ENCODE measurements at places on chromosomes 7 and 10.

GRCh38 chr7:37683246-37684120 lies at the start of gene GPR141:
GPR141 (plus strand) TSS chr7:37683766; CDS start chr7:37740394, 56,628 bp downstream.
- DNase-seq, result no peak

GRCh38 chr7:77415823-77416620 lies at the start of gene GSAP:
GSAP (minus strand) TSS chr7:77416349; CDS start chr7:77416321, 28 bp downstream.
- DNase-seq, result peak; percentile 36

GRCh38 chr10:84493951-84494848 lies 165.8 kb downstream of the CCSER2 start:
- DNase-seq, result no peak

DNA sequence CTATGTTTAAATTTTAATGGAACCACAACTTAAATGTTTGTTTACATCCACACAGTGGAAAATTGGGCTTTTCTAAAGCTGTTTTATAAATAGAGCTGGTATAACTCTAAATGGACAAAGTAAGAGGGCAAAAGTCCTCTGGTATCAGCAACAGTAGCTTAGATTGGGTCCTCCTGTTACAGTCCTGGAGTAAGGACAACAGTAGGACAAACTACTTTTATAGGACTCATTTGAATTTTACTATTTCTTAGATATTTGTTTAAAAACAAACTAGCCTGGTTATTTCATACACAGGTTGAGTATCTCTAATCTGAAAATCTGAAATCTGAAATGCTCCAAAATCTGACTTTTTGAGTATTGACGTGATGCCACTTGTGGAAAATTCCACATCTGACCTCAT lies 8.4 kb downstream of the VCL start:
- no peak for DNase-seq

GRCh38 chr7:14289957-14290356 lies 300.5 kb upstream of the ETV1 start:
- DNase-seq, result no peak

DNA sequence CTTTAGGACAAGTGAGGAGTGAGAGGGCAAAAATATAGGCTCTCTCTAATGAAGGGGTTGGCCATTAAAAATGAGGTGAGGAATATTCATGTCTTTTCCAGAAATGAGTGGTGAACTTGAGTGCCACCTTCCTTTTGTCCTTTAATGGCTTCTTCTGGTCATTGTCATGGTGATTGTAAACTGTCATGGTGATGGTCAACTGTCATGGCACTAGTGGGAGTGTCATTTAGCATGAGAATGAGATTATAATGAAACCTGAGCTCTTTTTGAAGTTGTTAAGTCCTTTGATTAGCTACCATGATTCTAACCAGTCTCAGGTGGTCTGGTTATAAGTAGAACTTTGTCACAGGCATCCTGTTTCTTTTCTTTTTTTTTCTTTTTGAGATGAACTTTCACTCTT lies 524.4 kb downstream of the NEBL start:
- no peak for DNase-seq

DNA sequence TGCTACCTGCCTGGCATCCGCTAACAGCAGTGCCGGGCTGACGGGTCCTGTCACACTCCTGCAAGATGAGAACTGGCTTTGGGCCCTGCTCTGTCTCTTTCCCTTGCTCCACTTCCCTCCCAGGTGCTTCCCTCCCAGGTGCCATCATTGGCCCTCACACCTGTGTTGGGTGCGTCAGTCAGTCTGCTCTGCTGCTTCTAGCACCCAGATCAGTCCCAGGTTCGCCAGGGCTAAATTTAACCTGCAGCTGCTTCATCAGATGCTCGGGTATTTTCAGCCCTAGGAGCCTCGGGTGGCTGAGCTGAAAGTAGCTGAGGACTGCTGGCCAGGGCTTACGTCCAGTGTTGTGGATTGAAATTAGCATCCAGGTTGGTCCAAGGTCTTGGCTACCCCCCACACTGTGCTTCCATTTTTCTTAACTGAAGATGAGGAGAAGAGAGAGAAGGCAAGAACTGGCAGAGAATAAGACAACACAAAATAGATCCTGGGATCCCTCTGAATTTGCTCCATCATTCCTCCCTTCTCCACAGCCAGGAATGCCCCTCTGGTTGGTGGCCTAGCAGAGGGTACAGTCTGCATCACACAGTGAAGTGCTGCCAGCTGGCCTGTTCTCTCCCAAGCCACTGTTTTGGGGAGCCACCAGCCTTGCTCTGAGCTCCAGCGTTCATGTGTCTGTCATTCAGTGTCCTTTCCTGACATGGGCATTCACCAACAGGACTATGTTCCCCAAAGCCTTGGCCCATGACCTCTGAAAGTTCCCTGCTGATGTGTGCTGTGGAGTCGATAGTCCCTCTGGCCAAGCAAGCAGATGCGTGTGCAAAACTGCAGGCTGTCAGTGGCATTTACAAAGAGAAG lies 65.9 kb upstream of the SYPL1 start:
- DNase-seq, result no peak

GRCh38 chr10:23656735-23657134 lies 217.9 kb downstream of the OTUD1 start:
- no peak for DNase-seq

- no peak for DNase-seq
Measured at GRCh38 chr10:64507651-64508028, 986.4 kb downstream of the REEP3 start.

DNA sequence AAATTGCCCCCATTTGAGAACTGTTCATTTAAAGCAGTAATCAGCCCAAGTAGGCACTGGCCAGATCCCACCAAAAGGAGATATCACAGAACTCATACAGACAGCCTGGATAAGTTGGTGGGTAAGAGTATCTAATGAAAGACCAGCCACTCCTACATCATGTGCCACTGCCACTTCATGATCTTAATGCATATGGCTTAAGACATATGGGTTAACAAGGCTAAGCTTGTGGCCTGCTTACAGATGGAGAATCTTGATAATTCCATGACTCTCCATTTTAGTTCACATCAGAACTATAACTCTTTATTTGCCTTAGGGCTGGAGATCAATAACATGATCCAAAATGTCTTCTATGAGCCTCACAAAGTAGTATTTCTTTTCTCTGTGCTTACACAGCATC lies 6.8 kb upstream of the IFIT1B start:
- no peak for DNase-seq

DNA sequence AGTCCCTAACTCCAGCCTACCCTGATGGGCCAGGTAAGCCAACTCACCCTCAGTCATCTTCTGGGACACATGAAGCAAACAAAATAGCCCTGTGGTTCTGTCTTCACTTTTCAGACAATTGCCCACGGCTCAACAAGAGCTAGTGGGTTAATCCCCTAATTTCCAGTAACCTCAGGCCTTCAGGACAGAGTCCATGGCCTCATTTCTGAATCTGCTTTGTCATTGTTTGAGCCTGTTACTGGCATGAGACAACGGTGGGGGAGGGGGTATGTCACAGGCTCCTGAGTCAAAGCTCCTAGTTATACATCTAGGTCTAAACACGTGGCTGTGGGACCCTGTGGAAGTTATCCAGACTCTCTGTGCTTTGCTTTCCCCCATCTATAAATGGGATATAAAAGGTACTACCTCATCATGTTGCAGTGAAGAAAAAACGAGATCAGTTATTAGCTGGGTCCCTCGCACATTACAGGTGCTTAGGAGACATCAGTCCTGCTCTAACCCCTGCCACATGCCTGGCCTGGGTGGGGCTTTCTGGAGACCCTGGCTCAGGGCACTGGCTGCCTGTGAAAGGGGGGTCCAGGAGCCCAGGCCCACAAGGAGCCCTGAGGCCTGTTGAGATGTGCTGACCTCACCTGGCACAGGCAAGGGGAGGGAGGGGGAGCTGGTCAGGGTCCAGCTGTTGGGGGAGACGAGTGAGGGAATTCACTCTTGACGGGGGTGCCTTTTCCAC lies 16.5 kb downstream of the MAT1A start:
- no peak for DNase-seq

DNA sequence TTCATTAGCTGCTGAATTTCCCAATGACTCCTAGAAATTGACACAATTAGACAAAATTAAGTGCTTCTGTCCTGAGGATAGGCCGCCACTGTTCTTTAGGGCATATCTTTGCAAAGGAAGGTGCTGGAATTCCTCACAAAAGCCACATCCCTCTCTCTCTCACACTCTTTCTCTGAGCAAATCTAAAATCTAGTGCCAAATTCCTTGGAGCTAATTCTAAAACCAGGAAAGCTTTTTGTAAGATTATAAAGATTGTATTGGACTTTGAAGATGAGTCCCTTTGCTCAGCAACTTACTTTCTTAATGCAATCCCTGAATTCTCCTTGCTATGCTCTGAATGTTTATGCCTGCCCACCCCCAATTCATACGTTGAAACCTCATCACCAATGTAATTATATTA lies 288.9 kb downstream of the KCNMA1 start:
- no peak for DNase-seq

GRCh38 chr10:2861632-2862210 lies 205.6 kb upstream of the PFKP start:
- DNase-seq, result no peak

GRCh38 chr10:52145636-52146035 lies 168.4 kb upstream of the DKK1 start:
- no peak for DNase-seq

- DNase-seq, result no peak
Measured at GRCh38 chr7:128963327-128963757, 25.6 kb downstream of the IRF5 start.

DNA sequence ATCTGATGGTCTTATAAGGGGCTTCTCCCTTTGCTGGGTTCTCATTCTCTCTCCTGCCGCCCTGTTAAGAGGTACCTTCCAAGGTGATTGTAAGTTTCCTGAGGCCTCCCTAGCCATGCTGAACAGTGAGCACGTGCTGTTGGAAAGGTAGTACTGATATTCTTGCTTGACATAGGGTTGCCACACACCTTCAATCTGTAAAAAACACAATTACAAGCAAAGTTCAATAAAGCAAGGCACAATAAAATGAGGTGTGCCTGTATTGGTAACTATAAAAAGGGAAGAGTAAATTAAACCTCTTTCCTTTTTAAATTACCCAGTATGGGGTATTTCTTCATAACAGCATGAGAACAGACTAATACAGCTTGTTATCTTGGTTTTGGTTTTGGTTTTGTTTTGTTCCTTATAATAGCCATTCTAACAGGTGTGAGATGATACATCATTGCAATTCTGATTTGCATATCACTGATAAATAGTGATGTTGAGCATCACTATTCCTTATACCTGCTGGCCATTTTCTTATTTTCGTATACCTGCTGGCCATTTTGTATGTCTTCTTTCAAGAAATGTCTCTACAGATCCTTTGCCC lies 164.9 kb upstream of the TRIM24 start:
- DNase-seq, result no peak

- no peak for DNase-seq
Measured at GRCh38 chr7:128030654-128031611, at the start of gene LRRC4. LRRC4 (minus strand) TSS chr7:128031437; CDS start chr7:128030640, 797 bp downstream.

- no peak for DNase-seq
Measured at GRCh38 chr10:16904639-16905061, 87.4 kb upstream of the RSU1 start.

DNA sequence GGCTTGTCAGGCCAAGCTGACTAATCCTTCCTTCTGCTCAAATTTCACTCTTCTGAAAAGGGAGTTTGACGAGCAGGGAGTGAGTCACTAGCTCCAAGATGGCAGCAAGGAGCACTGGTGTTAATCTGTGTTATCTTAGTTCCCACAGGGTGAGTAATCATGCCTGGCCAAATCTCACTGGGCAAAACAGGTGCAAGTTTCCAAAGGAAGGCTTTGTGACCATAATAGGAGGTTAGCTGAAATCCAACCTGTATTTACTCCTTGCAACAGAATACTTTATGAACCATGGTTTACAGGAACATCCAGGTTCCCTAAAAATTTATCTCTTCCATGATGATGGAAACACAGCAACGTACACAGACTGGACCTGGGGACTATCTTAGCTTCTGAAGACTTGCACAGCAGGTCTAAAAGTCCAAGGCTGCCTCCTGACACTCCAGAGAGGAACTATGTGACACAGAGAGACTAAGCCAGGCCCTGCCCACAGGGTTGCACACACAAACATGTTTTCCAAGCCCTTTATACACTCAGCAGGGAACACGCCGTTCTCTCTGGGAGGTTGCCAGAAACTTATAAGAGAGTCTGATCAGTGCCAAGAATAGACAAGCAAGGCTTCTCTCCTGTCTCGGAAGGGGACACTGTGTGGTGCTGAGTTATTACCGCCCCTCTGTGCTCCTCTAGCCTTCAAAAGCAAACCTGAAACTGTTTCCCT lies 46.3 kb downstream of the PDK4 start:
- no peak for DNase-seq

DNA sequence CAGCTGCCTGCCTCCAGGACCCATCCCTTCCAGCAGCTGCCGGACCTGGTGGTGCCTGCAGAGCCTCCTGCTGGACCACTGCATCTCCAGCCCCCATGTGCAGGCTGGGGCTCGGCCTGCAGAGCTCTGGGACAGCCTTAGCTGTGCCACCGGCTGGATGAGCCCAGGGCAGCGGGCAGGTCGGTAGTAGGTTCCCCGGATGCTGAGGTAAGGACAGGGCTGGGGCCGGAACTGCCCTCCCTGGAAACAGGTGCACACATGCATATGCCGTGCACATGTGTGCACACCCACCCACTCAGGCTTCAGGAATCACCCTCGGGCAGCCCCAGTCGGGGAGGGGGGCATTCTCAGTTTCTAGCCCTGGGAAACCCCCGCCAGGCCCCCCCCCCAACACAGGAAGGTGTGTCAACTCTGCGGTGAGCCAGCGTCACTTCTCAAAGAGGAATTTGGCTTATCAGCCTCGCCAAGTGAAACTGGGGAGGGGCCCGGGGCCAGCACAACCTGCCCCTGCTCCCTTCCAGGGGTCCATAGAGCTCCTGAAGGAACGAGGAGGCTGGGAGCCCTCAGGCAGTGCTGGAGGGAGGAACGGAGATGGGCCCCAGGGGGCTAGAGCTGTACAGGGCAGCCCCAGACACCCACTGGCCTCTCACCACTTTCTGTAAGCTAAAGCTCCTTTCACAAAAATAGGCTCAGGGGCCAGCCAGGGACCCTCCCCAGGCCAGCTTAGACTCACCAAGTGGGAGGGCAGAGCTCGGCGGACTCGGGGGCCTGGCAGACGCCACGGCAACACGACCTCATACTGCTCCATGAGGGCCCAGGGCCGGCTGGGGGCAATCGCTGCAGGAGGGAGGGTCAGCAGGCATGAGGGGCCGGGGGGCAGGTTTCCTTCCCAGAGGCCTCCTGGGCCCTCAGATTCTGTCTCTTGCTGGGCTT lies 1.7 kb downstream of the ADAM8 start:
- DNase-seq, result peak; percentile 75

DNA sequence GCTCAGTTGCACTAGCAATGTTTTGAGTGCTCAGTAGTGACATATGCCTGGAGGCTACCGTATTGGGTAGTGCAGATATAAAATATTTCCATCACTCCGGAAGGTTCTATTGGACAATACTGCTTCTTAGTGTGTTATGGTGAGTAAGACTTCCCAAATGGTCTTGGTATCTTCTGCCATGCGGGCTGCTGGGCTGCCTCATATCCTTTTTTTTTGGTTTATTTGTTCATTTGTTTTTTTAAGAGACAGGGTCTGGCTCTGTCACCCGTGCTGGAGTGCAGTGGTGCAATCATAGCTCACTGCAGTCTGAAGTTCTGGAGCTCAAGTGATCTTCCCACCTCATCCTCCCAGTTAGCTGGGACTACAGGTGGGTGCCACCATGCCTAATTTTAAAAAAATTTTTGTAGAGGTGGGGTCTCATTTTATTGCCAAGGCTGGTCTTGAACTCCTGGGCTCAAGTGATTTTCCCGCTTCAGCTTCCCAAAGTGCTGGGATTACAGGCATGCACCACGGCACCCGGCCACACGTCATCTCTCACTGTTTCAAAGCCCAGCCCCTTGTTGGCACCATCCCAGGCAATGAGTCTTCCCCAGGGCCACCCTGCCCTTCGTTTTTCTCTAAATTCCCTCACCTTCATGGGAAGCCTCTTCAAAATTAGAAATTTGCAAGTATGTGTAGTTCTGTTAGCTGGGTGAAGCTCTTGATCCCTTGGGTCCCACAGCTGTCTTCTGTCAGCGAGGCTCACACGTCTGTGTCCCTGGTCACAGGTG lies 111.0 kb upstream of the KLF14 start:
- no peak for DNase-seq
